ENCODE measurements at places on chromosomes 3 and 15.

DNA sequence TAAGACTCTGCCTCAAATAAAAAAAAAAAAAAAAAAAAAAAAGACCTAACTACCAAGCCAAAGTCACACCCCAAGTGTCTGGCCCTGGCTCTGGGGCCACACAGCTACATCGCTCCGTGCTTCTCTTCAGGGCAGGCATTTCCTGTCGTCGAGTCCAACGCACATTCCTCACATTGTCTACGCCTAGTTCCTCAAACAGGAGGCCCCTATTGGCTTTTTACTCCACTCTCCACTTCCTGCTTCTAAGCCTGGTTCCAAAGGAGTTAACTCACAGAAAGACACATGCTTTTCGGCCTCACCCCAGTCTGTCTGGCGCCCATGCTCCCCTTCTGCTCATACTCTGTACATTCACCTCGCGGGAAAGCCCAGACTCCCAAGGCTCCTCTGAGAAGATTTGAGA is 28.8 kb downstream of the KNG1 start:
- DNase-seq, result peak; percentile 67

DNA sequence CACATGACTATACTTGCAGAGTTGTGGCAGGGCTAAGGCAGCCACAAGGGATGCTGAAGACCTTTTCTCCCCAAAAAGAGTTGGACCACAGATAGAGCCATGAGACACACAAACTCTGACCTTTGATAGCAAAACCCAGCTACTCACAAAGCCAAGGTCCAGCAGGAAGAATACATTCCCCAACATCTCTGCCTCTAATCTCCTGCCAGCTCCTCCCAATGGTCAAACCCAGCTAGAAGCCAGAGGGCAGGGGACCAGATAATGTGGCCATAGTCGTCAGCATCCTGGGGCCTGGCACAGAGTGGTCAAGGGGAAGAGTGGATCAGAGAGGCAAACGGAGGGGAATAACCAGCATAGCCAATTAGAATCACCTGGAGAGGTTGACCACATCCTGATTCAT is 28.2 kb downstream of the SLC6A1 start:
- no peak for DNase-seq

GRCh38 chr3:65669163-65669875 is 369.4 kb downstream of the MAGI1 start:
- peak; percentile 64 for DNase-seq

- no peak for DNase-seq
These were observed 15.2 kb downstream of the SACM1L start for GRCh38 chr3:45704301-45704943.
